ENCODE measurements at places on chromosomes 11 and 22.

GRCh38 chr11:122156940-122157382 lies 40.9 kb upstream of the BLID start:
- no peak for DNase-seq

GRCh38 chr11:126676536-126676935 lies 321.1 kb downstream of the ST3GAL4 start:
- no peak for DNase-seq

GRCh38 chr22:42869888-42870480 lies 12.9 kb upstream of the ARFGAP3 start:
- DNase-seq, result no peak

- no peak for DNase-seq
Measured at GRCh38 chr11:121807051-121807450, 309.0 kb downstream of the BLID start.

GRCh38 chr22:25661073-25661472 lies 80.9 kb upstream of the MYO18B start:
- DNase-seq, result no peak

Measured in stimulated activated CD4-positive, alpha-beta T cell treated with anti-CD3 and anti-CD28 coated beads, TNF-alpha, amount 100 ng/mL, for 1 hour (primary cell).